GM23248 (cell line): ENCODE measurements at places on chromosomes 7 and 10. TPM values are rescaled to one million over a fixed set of nuclear protein-coding genes. Genes with fewer than 3 reads are reported as not detected.

DNA sequence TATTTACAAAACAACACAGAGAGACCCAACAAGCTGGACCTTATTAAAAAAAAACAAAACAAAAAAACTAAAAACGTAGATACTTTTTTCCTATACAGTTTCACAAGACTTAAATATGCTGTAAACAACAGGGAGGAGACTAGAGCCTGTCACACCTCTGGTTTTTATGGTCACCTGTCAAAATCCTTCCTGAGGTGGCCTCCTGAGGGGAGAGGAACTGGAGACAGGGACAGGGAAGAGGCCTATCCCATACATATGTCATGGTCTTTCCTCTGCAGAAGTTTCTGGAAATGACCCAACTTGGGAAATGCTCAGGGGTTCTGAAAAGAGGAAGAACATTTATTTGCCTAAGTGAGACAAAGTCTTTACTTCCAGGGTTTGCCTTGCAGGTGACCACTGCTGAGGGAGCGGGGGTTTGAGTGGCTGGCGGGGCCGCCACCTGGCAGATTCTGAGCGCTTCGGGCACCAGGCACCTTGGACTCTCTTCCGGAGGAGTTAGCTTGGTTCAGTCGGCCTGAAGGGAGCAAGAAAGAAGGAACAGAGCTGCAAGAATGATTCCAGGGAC is 18.3 kb downstream of the CPA1 start:
- no peak overlapping the region for H3K4me3 ChIP-seq
- DNase-seq, result no peak
- peaks cover 17% of the 10 kb centered on the region for H3K4me1 ChIP-seq
- H3K27me3 ChIP-seq, result no peaks in the 10 kb centered on the region
- no peak overlapping the region for H3K27ac ChIP-seq
- no peaks in the 10 kb centered on the region for H3K36me3 ChIP-seq

DNA sequence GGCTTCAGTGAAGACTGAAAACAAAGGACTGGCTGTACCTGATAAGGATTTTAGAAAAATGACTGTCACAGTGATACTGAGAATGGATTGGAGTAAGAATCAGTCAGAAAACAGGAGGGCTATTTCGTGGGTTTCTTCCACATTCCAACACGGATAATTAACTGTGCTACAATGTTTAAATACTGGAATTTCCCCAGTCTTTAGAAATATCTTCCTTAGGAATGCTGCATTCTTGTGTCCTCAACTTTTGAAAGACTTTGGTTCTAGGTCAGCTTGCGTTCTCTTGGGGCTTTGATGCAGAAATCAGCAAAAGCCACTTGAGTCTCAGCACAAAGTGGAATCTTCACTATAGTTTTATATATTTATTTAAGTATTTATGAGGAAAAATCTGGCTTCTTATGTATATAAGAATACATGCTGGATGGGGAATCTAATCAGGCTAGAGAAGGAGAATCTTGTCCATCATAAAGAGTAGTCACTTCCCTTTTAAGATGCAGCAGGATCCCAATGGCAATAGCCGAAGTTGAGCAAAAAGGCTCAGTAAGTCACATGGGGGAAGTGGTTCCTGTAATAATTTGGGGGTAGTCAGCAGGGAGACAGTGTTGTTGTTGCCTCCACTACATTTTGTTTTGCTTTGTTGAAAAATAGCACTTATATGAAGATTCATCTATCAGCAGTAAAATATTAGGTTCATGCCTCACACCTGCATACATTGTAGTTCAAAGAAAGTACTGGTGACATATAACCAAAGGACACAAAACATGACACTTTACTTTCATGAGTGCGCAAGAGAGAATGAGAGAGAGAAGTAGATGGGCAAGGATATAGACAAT is 86.0 kb downstream of the CH25H start:
- no peak overlapping the region for H3K27ac ChIP-seq
- no peak for DNase-seq
- no peak overlapping the region for H3K4me3 ChIP-seq
- H3K27me3 ChIP-seq, result no peaks in the 10 kb centered on the region
- peaks cover 44% of the 10 kb centered on the region for H3K4me1 ChIP-seq

- DNase-seq, result peak; percentile 8
- H3K27ac ChIP-seq, result no peak overlapping the region
- no peaks in the 10 kb centered on the region for H3K36me3 ChIP-seq
- peaks cover 7% of the 10 kb centered on the region; the same call in 1 of the 2 replicates for H3K27me3 ChIP-seq
These were observed 79.0 kb upstream of the PLXNA4 start for GRCh38 chr7:132655131-132655727.

GRCh38 chr10:108465871-108466641 is 1301.5 kb upstream of the SORCS1 start:
- DNase-seq, result peak; percentile 85
- H3K27me3 ChIP-seq, result no peaks in the 10 kb centered on the region
- peak overlapping the region; percentile 52 for H3K27ac ChIP-seq
- no peaks in the 10 kb centered on the region for H3K4me1 ChIP-seq
- peak overlapping the region; percentile 80 for H3K4me3 ChIP-seq
- no peaks in the 10 kb centered on the region for H3K36me3 ChIP-seq

The CUZD1 gene
- polyA plus RNA-seq, result 0.22 and 0.31 TPM in 2 replicates

GRCh38 chr10:99403674-99404073 is 26.8 kb downstream of the GOT1 start:
- no peak overlapping the region for H3K27ac ChIP-seq
- H3K36me3 ChIP-seq, result peaks cover 38% of the 10 kb centered on the region
- H3K27me3 ChIP-seq, result no peaks in the 10 kb centered on the region
- H3K4me1 ChIP-seq, result no peaks in the 10 kb centered on the region

DNA sequence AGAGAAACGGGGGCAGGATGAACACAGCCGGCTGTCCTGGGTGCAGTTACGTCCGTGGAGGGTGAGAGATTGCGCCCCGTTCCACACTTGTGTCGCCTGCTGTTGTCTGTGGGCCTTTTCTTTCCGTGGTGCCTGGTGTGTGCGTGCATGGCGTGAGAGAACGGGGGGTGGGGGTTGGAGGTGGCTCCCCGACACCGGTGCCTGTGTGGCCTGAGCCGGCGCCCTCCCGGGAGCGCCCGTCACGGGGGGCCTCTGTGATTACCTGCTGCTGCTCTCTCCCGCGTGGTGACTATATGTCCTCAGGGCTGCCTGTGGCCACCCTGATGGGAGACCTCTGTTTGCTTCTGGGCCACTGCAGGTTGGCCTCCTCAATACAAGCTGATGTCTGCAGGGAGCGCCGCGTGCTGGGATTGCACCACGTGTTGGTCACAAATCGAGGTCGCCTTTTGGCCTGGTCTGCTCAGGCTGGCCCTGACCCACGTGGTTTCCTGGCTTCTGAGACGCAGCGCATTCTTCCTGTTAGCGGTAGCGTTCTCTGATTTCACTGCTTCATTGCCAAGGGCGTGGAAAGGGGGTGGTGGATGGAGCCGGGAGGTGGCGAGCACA is 10.9 kb upstream of the AP5Z1 start:
- no peaks in the 10 kb centered on the region for H3K4me1 ChIP-seq
- H3K27ac ChIP-seq, result no peak overlapping the region
- no peak for DNase-seq
- no peaks in the 10 kb centered on the region for H3K27me3 ChIP-seq
- H3K4me3 ChIP-seq, result no peak overlapping the region
- H3K36me3 ChIP-seq, result peaks cover 14% of the 10 kb centered on the region; the same call in 1 of the 2 replicates

GRCh38 chr10:17146892-17147291 is 17.3 kb upstream of the CUBN start:
- DNase-seq, result no peak
- H3K27ac ChIP-seq, result no peak overlapping the region
- H3K4me1 ChIP-seq, result no peaks in the 10 kb centered on the region
- no peak overlapping the region for H3K4me3 ChIP-seq
- H3K27me3 ChIP-seq, result no peaks in the 10 kb centered on the region
- H3K36me3 ChIP-seq, result no peaks in the 10 kb centered on the region

The VAX1 gene
- not detected in 2 replicates for polyA plus RNA-seq

The AGBL3 gene
- polyA plus RNA-seq, result 1.4 and 1.5 TPM in 2 replicates

The KCNMA1 gene
- 24.8 and 25.1 TPM in 2 replicates for polyA plus RNA-seq

The PDZD7 gene
- 1.1 and 1.8 TPM in 2 replicates for polyA plus RNA-seq

The GRID1 gene
- polyA plus RNA-seq, result not detected in 2 replicates

DNA sequence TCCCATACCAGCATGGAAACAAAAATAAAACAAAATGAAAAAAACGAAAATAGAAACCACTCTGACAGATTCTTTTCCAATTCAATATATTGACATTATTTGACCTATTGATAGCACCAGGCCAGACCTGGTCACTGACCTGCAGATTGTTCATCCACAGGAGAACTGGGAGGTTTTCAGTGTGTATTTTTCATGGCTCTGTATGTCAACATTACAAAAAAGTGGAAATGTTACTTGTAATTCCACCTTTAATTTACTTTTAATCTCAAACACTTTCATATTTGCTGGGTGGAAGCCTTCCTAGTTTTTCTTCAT is 2.9 kb downstream of the HKDC1 start:
- no peak overlapping the region for H3K4me3 ChIP-seq
- H3K36me3 ChIP-seq, result no peaks in the 10 kb centered on the region
- peaks cover 11% of the 10 kb centered on the region for H3K4me1 ChIP-seq
- no peak for DNase-seq

DNA sequence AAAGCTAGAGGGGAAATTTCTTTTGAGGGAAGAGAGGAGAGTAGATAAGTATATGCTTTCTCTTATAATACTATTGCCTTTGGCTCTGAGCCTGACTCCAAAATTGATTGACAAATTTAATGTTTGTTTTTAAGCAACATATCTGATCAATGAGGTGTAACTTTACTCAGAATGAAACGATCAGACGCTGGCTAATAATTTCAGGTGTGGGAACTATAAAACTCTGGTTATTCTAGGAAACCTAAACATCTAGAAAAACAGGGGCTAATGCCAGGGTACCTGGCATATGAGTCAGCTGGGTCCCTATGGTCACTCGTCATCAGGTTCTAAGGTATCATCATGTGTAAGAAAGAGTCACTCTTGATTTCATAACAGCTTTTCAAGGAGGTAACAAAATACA is 139.7 kb downstream of the ATE1 start:
- no peak for DNase-seq
- H3K36me3 ChIP-seq, result no peaks in the 10 kb centered on the region
- no peaks in the 10 kb centered on the region for H3K27me3 ChIP-seq

DNA sequence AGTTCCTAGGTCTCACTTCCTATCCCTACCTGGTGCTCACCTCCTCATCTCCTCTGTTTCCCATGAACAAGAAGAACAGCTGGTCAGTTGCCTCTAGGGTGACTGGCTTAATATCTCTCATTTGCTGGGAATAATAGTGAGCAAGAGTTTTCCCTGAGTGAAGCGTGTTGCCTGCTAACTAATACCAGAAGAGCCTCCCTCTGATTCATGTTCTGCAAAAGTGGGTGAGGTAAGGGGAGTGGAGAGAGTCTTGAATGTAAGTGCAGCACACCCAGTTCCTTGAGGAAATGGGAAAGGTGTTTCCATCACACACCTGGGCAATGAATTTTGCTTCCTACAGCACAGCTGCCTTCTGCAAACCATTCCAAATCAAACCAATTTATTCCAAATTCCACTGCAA is 29.6 kb downstream of the FZD1 start:
- H3K4me3 ChIP-seq, result no peak overlapping the region
- H3K36me3 ChIP-seq, result no peaks in the 10 kb centered on the region
- no peaks in the 10 kb centered on the region for H3K4me1 ChIP-seq
- no peak for DNase-seq
- H3K27me3 ChIP-seq, result peaks cover 29% of the 10 kb centered on the region
